ENCODE measurements at places on chromosomes 3 and 15.

DNA sequence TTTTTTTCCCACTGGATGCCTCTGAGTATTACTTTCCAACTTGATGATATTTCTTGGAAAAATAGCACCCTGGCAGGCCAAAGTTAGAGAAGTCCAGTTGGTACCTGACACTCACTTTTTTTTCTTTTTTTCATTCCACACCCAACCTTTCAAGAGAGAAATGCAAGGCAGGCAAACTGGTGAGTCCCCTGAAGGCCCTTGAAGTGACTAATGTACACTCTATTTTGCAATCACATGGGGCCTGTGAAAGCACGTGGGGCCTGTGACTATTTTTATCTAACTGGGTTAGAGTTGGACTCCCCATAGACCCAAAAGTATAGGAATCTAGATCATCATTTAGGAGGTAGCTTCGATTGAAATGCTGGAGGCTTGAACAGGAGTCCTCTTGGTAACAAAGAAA lies 316.7 kb downstream of the CHL1 start:
- DNase-seq: no peak

GRCh38 chr15:31078471-31078870 lies 23.1 kb downstream of the TRPM1 start:
- no peak for DNase-seq

DNA sequence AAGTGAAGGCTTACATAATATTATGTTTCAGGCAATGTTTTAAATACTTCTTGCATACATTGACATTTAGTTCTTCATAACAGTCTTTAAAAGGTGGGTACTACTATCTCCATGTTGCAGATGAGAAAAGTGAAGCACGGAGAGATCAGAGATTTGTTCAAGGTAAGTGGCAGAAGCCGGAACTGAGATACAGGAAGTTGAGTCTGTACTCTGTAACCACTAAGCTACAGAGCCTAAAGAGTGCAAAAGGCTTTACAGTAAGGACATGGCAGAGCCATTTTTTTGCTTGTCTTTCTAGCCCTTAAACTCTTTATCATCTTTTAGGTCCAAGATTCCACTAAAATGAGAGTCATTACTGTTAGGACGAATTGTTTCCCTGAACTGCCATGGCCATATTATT lies 186.5 kb upstream of the PEX5L start:
- DNase-seq: no peak

GRCh38 chr15:99009741-99010330 lies 2.2 kb upstream of the PGPEP1L start:
- no peak for DNase-seq

- DNase-seq: no peak
Observed at GRCh38 chr3:131427226-131427625, 45.7 kb downstream of the NUDT16 start.

DNA sequence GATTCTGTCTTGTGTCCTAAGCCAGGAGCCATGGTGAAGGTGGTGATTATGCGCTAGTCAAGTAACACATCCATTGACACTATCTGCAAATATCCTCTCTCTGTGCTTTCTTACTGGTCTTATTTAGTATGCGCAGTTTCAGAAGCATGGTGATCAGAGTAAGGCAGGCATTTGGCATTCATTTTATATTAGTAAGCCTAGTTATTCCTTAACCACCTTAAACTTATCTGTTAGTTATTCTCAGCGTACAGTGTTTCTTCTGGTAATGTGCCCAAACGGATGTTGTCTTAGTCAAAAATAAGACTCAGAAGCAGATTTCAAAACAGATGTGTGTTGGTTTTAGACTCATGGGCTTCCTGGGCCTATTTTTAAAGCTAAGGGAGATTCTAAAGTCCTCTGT lies 329.2 kb downstream of the GRM7 start:
- no peak for DNase-seq

DNA sequence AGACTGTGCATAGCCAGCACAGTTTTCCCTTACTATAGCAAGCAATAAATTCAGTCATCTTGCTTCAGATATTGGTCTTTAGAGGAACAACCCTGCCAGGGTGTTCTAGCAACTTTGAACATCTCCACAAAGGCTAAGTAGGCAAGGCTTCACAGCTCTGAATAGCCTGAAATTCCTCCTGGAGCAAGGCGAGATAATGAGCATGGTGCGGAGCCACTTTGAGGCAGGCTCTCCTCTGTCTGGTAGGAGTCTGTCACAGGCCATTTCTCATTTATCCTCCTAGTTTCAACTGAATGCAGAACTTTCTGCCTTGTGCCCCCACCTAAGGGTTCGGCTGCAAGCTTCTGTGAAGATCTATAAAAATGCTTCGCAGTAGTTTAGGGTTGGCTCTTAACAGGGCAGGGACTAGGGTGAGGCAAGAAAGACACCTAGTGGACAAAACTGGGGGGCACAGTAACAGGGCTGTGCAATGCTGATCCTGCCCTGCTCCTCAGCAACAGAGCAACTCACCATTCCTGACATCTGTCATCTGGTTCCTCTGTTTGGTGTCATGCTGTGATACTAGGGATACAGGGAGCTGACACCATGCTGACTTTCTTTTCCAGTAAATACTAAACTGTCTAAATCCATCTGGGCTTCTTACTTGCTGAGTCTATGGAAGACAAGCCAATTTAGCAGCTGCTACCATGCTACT lies 16.6 kb upstream of the EHHADH start:
- DNase-seq: no peak

- DNase-seq: peak; percentile 66
Observed at GRCh38 chr15:68700455-68701123, 120.1 kb downstream of the ANP32A start.

- no peak for DNase-seq
Observed at GRCh38 chr3:70061096-70061495, 61.6 kb downstream of the SAMMSON start.

- DNase-seq: no peak
Observed at GRCh38 chr3:72375237-72376076, 472.8 kb downstream of the SHQ1 start.

GRCh38 chr3:9110316-9110715 lies 139.1 kb downstream of the SRGAP3 start:
- DNase-seq: no peak

DNA sequence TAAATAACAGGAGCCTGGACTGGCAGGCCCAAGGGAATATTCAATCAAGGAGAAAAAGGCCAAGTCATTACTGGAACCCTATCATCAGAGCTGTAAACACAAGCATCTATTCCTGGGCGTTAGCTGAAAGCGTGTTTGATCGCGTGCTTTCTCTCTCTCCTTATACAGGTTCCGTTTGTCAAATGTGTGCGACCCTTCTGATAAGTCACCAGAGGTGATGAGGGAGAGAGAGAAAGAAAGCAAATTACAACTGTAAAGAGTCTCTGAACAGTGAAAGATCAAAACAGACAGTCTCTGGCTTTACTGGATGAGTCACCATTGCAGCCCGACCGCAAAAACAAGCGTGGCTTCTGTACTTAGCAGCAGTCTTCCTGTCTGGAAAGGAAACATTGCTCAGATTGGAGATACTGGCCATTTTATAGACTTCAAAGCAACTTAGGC lies 39.5 kb upstream of the TPRG1 start:
- DNase-seq: no peak

GRCh38 chr15:62946940-62947339 lies 95.6 kb upstream of the TPM1 start:
- DNase-seq: no peak

- peak; percentile 9 for DNase-seq
Observed at GRCh38 chr3:195582947-195583346, 793 bp downstream of the APOD start.

- no peak for DNase-seq
Observed at GRCh38 chr3:150783316-150783715, 20.3 kb upstream of the SIAH2 start.

DNA sequence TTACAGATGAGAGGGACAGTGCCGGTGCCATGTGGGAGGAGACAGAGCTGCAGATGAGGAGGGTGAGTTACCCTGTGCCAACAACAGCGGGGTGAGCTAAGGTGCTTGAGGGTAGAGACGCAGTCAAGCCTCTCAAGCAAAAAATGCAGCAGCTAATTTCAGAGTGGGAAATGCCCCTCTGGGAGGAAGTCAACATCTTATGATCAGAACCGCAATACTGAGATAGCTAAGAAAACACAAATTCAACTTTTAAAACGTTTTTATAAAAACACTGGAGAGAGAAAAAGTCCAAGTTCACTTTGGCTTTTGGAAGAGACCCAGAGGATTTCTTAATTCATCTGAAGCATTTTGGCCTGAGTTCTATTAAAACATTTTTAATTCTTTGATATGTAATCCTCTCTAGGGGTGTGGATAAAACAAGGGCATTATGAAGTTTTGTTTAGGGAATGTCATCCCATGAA lies 319.2 kb downstream of the SLC9A9 start:
- DNase-seq: no peak

DNA sequence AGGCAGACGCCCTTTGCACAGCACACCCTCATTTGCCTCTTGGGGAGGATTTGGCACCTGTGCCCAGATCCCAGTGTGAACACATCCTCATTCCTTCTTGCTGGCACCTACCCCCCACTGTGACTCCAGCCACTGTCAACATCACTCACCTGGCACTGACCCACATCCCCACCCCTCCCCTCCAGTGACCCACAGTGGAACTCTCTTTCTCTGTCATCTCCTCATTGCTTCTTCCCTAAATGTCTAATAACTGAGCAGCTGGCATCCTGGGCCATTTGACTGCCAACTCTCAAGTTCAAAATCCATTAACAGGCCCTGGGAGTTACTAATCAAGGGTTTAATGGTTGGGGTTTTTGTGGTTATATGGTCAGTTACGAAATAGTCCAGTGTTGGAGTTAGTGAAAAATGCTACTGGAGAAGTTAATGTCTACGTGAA lies 14.4 kb downstream of the SNAPC5 start:
- DNase-seq: no peak

- DNase-seq: no peak
Observed at GRCh38 chr3:101963902-101964362, 114.6 kb downstream of the NFKBIZ start.

DNA sequence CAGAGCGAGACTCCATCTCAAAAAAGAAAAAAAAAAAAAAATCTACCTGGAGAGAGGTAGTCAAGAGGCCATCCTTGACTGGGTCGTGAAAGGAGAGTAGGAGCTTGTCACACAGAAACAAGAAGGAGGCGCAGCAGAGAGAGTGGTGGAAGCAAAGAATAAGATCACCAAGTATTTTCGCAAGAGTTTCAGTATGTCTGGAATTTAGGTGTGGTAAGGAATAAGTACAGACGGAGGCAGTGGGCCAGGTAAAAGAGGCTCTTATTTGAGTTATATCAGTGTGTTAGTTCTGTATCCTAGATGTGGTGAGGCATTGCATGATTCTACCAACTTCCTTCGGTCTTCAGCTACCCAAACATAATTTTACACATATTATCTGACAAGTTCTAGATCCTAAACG lies 14.6 kb upstream of the ATP10A start:
- no peak for DNase-seq

DNA sequence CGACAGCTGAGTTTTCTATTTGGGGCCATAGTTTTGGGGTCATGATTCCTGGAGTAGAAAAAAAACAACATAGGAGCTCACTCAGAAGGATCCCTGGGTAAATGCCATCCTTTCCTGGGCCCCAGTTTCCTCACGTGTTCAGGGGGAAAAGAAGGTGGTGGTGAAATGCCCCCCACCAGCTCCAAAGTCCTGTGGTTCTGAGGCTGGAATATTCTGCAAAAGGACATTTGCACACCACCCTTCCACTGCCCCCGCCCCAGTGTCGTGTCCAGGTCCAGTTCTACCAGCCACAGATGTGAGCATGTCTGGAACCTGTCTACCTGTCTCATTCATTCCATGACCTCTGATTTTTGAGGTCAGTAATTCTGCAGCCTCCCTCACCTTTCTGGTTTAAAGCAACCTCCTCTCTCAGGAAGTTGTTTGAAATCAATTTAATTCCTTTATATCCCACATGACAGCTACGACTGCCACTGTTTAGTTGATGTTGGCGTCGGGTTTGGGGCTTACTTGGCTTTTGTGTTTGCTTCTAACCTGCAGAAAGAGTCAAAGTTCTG lies 82.1 kb downstream of the SMAD3 start:
- DNase-seq: no peak

GRCh38 chr3:115239717-115240116 lies 92.6 kb upstream of the ZBTB20 start:
- no peak for DNase-seq

- no peak for DNase-seq
Observed at GRCh38 chr15:57494581-57494980, 97.1 kb upstream of the MYZAP start.

- no peak for DNase-seq
Observed at GRCh38 chr3:193743702-193744047, 150.7 kb downstream of the OPA1 start.

- DNase-seq: no peak
Observed at GRCh38 chr3:102608875-102609274, 174.1 kb downstream of the ZPLD1 start.

- DNase-seq: no peak
Observed at GRCh38 chr15:35987056-35987455, 441.1 kb upstream of the DPH6 start.

DNA sequence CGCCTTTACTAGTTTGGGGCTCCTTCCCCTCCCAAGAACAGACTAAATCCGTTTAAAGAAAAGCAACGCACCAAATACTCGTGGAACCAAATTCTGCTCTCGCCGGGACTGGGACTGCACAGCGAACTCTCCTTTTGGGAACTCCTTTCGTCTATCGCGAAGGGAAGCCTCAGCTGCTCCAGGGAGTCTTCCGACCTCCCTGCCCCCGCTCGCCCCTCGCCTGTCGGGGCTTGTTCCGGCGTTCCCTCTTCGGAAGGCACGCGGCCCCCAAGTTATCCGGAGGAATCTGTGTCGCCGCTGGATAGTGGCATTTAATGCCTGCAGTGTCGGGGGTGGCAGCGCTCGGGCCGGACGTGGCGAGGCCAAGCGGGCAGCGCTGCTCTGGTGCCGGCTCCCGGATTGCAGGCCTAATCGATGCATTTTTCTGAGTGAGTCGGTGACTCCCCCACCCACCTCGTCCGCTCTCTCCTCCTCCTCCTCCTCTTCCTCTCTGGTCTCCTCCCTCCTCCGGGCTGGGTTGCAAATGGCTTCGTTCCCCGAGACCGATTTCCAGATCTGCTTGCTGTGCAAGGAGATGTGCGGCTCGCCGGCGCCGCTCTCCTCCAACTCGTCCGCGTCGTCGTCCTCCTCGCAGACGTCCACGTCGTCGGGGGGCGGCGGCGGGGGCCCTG lies at the start of gene TRIM71:
Gene TRIM71, plus strand, starts transcription at position 440 of the 671 bp plus-strand sequence. Its CDS starts 84 bp downstream, at position 524.
- DNase-seq: no peak

- DNase-seq: no peak
Observed at GRCh38 chr3:100270215-100270583, 9.4 kb downstream of the TBC1D23 start.

GRCh38 chr15:23422099-23422945 lies 24.7 kb downstream of the GOLGA6L2 start:
- no peak for DNase-seq

- no peak for DNase-seq
Observed at GRCh38 chr3:72816862-72817355, 31.3 kb downstream of the SHQ1 start.

DNA sequence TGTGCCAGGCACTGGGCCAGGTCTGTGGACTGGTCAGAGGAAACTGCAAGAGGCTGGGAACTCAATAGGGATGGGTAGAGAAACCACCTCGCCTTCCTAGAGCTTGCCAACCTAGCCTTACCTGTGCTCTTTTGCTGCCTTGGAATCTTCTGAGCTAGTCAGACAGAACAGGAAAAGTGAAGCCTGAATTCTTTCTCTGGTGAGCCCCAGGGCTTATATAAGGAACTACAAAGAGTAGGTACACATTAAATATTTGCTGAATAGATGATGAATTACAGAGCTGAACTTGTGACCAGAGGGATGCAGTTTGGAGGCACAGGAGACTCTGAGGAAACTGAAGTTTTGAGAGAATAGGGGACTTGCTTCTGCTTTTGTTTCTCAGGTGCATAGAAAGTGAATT lies 15.6 kb upstream of the FBXW12 start:
- no peak for DNase-seq

- no peak for DNase-seq
Observed at GRCh38 chr3:113222451-113223086, 11.2 kb downstream of the BOC start.

GRCh38 chr3:133570139-133570936 lies 3.1 kb upstream of the CDV3 start:
- no peak for DNase-seq
